ENCODE measurements at places on chromosomes 1 and 21. TPM values are rescaled to one million over a fixed set of nuclear protein-coding genes. Genes with fewer than 3 reads are reported as not detected.
A peak's percentile ranks its signal among the peaks of the same experiment; 100 is the strongest.

The WLS gene
- 73.4 TPM for polyA plus RNA-seq

The SERTAD4 gene
- 5.4 TPM for polyA plus RNA-seq

The MTOR gene
- 27.8 TPM for polyA plus RNA-seq

- no peak for DNase-seq
These were observed 146.7 kb upstream of the COL6A1 start for GRCh38 chr21:45834821-45835293.

GRCh38 chr21:38326429-38326828 lies 69.6 kb downstream of the KCNJ15 start:
- DNase-seq: no peak

DNA sequence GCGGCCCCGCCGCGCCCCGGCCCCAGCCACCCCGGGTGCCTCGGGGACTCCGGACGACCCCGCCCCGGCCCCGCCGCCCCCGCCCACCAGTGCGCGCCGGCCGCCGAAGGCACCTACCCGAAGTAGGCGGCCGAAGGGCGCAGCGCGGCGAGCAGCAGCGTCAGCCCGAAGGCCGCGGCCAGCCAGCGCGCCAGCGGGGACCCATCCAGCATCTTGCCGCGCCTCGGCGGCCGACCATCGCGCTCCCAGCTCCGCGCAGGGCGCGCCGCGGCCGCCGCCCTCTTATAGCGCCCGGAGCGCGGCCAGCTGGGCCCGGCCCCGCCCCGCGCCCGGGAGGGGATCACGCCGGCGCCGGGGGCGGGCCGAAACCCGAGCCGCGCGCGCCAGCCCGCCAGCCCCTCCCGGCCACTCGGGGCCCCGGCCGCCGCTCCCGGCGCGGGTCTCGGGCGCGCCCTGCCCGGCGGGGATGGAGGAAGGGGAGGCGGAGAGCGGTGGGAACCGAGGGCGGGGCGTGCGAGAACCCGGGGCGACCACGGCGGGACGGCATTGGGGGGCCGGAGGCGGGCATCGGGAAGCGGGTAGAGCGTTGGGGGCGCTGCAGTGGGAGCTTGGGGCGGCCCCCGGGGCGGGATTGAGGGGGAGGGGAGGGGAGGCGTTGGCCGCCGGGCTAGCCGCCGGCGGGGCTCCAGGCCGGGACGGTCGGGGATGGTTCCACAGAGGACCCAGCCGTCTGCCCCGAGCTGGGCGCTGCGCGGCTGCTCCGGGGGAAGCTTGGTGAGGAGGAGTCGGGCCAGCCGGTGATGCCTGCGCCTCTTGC lies at the start of gene WNT9A:
WNT9A (minus strand) TSS at position 257 of the 817 bp plus-strand sequence; CDS start at position 212, 45 bp downstream.
- peak; percentile 52 for DNase-seq

DNA sequence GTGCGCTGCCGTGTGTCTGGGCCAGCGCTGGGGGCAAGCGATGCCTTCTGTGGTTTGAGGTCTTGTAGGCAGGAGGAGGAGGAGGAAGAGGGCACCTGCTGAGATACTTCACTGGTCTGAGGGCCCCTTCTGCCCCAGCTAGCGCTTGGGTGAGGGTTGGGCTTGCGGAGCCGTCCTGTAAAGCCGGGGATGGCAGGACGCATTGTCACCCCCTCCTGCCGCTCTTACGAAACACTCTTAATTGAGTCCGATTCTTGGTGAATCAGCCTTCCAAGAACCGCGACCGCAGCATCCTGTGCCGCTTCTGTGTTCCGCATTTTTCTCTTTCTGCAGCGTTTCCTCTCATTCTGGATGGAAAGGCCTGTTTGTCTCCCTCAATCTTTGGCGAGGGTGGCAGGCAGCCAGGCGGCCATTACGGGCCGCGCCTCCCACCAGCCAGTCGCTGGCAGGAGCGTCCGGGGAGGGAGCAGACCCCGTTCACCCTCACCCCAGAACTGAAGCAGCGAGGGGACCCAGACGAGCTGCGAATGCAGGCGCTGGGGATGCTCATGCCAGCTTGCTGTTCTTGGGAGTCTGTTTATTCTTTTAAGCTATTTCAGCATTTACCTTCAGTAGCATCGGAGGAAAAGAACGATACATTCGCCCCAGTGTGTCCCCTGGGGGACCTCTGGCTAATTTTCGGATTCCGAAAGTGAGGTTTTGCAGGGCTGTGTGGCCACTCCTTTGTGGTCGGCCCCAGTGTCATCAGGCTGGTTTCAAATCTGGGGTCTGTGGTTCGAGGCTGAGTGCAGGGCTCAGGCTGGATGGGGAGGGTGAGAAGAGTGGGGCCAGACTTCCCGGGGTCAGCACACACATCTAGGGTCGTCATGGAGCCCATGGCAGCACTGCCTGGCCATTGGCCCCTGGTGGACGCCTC lies 62.7 kb downstream of the SKI start:
- DNase-seq: no peak

DNA sequence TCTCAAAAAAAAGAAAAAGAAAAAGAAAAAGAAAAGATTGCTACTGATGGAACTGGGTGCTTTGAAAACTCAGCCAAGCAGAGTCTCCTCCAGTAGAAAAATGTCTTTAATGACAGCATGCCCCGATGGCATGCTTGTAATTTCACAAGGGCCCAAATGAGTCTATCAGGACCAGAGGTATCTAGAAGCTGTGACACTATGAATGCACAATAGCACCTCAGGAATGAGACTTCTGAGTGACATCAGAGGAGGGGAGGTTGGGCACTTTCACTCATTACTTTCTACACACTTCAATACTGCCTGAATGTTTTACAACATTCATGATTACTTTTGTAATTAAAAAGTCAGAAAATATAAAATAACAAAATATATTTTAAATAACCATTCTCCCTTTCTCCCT lies 15.1 kb upstream of the CD58 start:
- DNase-seq: no peak

Measured in forelimb muscle (tissue), 1 donor.